ENCODE measurements at places on chromosomes 13 and 19.

GRCh38 chr13:70502944-70503343, 394.7 kb upstream of the KLHL1 start:
- DNase-seq: no peak

GRCh38 chr19:17469092-17469480, 1.2 kb upstream of the SLC27A1 start:
- no peak for DNase-seq

- no peak for DNase-seq
Measured at GRCh38 chr13:94198681-94199080, 280.8 kb downstream of the DCT start.

- DNase-seq: no peak
Measured at GRCh38 chr19:15251010-15251748, 18.9 kb upstream of the EPHX3 start.

DNA sequence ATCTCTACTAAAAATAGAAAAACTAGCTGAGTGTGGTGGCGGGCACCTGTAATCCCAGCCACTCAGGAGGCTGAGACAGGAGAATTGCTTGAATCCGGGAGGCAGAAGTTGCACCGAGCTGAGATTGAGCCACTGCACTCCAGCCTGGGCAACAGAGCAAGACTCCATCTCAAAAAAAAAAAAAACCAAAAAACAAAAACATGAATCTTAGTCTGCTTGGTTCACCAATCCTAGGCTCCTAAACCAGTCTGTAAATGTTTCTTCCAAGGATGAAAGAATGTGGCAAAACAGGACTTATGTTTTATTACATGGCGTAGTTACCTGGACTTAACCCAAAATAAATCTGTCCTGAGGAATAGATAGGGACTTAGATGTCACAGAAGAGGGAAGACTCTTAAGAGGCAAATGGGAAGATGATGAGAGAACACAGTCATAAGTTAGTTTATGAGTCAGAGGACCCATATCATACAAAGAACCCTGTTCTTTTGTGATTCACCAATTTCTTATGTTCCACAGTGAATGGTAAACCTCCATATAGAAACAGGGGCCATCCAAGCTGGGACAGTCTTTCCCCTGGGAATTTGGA, 6.9 kb upstream of the FBXL3 start:
- DNase-seq: no peak

- DNase-seq: no peak
Measured at GRCh38 chr13:26411206-26411605, 146.3 kb upstream of the WASF3 start.
